ENCODE measurements at places on chromosomes 13 and 19.

GRCh38 chr13:51257187-51257586 lies 35.0 kb downstream of the FAM124A start:
- no peak for DNase-seq

GRCh38 chr19:3631053-3631861 lies 4.7 kb upstream of the CACTIN start:
- no peak for DNase-seq

GRCh38 chr19:3801412-3802096 lies 15.4 kb upstream of the MATK start:
- no peak for DNase-seq

GRCh38 chr19:1650650-1651567 lies 1.5 kb downstream of the TCF3 start:
- peak; percentile 22 for DNase-seq

GRCh38 chr19:35673121-35673804 lies 6.9 kb downstream of the UPK1A start:
- peak; percentile 61 for DNase-seq

GRCh38 chr13:93220073-93220472 lies 6.5 kb upstream of the GPC6 start:
- DNase-seq = no peak

GRCh38 chr13:35693134-35693784 lies 216.8 kb upstream of the MAB21L1 start:
- DNase-seq = no peak

- DNase-seq = peak; percentile 55
Observed at GRCh38 chr19:13588957-13589833, 82.9 kb upstream of the CACNA1A start.

GRCh38 chr13:112132619-112133018 lies 65.7 kb downstream of the SOX1 start:
- DNase-seq = no peak

GRCh38 chr19:28794301-28794700 lies 418.6 kb downstream of the UQCRFS1 start:
- no peak for DNase-seq

GRCh38 chr19:1452802-1453524 lies 3.0 kb downstream of the APC2 start:
- DNase-seq = no peak

DNA sequence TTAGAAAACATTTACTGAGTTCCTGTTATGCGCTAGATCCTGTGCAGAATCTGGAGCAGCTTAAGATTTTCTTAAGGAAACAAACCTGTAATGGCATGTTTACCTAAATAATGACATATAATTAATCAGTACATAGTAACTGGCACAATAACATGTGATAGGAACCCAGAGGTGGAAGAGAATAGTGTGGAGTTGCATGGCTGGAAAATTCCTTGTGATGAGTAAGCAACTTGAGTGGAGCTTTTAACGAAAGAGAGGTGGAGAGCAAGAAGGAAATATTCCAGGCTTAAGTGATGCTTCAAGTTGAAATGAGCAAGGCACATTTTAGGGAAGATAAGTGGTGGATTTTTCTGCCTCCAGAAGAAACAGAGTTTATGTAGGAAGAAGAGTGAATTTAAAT lies 9.2 kb upstream of the GPC5 start:
- DNase-seq = no peak

DNA sequence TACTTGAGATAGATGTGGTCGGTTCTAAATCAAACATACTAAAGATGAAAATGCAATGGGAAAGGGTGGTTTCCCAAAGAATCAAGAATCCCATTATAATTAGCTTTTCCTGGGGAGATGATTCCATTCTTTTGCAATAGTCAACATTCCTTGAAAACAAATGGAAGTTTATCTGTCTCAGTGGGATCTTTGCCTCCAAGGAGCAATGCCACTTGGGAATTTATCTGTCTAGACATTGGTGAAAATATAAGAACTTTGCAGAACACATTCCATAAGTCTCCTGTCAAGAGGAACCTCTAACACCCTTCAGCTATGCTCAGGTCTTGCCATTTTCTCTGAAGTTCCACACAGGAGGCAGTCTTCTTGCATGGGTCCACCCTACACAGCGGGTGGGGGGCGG lies 152.5 kb downstream of the KCTD12 start:
- DNase-seq = no peak

DNA sequence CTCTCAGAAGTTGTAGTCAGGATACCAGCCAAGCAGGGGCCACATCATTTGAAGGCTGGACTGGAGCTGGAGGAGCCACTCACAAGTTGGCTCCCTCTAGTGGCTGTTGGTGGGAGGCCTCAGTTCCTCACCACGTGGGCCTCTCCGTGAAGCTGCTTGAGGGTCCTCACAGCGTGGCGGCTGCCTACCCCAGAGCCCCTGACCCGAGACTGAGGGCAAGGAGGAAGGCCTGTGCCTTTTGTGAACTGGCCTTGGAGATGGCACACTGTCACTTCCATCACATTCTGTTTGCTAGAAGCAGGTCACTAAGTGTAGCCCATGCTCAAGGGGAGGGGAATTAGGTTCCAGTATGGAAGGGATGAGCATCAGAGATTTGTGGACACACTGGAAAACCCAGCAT lies 14.6 kb downstream of the GNA11 start:
- peak; percentile 67 for DNase-seq

- no peak for DNase-seq
Observed at GRCh38 chr13:46318986-46319385, 68.1 kb downstream of the RUBCNL start.

DNA sequence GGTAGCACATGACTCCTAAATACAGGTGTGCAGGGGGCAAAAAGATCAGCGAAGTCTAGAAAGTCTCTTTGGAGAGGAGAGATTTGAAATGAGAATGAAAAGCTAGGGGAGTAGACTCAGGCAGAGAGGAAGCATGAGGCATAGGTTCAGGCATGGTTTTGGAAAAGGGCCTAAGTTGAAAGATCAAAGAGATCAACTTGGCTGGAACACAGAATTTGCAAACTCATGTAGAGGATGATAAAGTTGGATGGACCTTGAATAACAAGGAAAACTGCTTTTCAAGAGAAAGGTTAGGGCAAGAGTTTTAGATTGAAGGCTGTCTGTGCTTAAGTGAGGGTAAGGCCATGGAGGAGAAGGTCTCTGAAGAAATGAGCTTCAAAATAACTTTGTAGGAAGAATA lies 47.4 kb upstream of the UBAC2 start:
- DNase-seq = peak; percentile 38

DNA sequence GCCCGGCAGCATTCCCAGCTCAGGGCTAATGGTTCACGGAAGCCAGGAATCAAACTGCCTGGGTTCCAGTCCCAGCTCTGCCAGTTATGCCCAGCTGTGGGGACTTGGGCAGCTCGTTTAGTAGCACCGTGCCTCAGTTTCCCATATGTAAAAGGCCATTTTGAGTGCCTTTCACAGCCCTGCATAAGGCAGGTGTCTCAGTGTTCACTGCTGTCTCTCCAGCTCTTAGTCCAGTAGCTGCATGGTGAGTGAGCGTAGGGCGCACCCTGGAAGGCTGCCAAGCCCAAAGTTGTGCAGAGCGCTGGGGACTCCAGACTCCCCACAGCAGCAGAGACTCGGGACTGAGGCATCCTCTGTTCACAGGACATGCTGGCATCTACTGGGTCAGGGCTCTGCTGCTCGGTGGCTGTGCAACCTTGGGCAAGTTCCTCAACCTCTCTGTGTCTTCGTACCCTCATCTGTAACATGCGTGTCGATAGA lies 5.5 kb downstream of the RPL28 start:
- DNase-seq = peak; percentile 47

GRCh38 chr19:12187625-12188024 lies 24.7 kb downstream of the ZNF136 start:
- DNase-seq = peak; percentile 0

- no peak for DNase-seq
Observed at GRCh38 chr13:55937180-55937579, 1203.5 kb upstream of the PRR20A start.

DNA sequence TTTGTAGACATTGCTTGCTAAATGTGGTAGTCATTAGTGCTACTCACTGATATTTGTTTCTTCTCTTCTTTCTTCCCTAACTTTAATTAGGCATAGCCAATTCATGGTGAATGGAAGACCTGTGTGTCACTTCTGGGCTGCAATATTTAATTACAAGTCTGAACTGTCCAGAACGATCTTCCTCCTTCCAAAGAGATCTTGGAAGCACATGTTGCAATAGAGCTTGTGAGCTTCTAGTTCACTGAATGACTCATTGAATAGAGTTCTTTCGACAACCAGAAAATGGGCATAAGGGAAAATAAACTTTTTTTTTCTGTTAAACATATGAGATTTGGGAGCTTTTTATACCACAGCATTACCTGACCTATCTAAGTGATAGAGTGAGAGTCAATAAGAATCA lies 1264.6 kb downstream of the PCDH9 start:
- peak; percentile 76 for DNase-seq

DNA sequence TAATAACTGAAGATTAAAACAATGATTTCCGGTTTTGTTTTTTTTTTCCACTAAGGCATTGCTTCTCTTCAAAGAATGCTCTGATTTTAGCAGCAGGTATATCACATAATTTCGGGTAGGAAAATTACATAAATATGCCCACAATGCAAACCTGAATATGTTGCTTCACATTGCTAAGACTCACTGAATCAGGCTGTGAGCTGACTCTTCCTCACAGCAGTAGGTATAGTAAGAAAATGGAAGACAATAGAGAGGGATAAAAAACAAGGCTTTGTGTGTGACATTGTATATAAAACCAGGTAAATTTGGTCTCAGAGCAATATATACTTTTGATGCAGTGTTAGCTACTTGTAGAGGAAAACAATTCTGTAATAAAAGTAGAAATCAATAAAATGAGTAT lies 1355.0 kb downstream of the OLFM4 start:
- no peak for DNase-seq

- no peak for DNase-seq
Observed at GRCh38 chr13:110471156-110471832, 90.2 kb downstream of the RAB20 start.

GRCh38 chr13:30192320-30193093 lies 114.8 kb downstream of the KATNAL1 start:
- DNase-seq = no peak

- peak; percentile 24 for DNase-seq
Observed at GRCh38 chr13:61410669-61411297, 4.9 kb downstream of the PCDH20 start.

DNA sequence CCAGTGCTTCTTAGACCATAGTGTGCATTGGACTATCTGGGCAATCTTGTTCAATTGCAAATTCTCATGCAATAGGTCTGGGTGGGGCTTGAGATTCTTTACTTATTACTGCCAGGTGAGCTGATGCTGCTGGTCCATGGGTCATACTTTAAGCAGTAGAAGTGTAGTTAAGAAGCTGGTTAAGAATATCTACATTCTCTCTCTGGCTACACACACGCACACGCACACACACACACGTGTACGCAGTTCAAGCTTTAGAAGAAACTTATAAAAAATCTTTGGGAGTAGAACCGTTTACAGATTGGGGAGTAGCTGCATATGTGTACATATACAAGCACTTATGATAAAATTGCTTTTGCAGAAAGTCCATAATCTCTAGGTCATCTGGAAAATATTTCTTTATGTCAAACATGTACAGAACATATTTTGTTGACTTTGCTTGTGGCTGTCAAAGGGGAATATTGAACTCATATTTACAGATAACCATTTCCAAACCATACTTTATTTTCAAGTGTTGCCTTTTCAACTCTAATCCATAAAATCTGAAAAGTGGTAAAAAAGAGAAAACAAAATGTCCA lies 99.7 kb downstream of the GPC6 start:
- DNase-seq = no peak

GRCh38 chr19:18659281-18660050 lies 22.6 kb downstream of the KLHL26 start:
- no peak for DNase-seq

DNA sequence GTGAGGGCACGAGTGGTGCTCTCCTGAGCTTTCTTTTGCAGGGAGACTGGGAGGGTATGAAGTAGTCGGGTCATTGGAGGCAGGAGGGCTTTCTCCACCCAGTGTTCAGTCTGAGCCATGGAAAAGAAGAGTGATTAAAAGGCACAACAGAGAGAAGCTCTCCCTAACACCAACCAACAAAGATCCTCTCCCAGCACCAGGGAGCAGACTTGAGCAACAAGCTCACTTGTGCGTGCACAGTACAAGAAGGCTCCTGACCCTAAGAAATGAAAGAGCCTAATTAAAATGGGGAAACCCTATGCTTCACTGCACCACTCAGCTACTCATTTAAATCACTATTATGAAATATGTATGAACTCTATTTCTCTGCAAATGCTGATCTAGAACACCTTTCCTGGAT lies 276.3 kb upstream of the SOX21 start:
- DNase-seq = peak; percentile 18

GRCh38 chr19:13795595-13796300 lies 505 bp downstream of the ZSWIM4 start:
- DNase-seq = peak; percentile 15

GRCh38 chr13:114032126-114032799 lies 58.4 kb upstream of the C13orf46 start:
- DNase-seq = no peak

GRCh38 chr13:25988661-25989060 lies 63.2 kb downstream of the SHISA2 start:
- no peak for DNase-seq

DNA sequence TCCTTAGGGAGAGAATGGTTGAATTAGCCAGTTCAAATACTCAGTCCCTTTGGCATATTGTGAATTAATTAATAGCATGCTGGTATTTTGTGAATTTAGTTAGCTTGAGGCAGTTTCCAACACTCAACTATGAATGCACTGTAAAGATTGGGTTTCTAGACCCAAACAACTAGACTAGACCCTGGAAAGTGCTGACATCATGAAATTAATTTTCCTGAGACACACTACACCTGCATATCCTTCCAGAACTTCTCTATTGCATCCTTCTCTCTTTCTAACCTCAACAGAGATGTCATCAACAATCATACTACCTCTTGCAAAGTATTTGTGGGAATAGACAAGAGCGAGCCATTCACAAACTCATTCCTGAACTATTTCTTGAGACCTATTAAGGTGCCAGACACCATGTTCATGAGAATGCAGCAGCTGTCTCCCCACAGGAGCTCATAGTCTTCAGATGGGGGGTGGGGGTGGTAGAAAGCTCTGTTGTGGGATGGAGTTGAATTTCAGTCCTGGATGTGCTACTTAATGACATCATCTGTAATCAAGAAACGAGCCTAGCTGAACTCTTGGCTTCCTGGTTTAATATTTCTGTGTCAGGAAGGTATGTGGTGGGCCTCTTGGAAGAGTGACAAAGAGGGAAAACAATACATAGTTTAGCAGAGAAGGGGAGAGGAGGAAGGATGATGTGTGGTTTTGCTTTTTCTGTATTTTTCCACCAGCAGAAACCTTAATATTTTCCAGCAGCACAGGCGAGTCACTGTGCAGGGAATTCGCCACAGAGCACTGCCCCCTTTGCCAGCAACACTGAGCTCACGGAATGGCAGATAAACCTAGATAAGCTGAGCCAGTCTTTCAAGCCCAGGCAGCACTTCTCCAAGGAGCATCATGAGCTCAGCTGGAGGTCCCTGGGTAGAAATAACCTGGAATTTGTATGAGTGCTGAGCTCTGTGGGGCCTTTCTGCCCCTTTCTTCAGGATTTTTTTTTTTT lies 53.1 kb upstream of the CYSLTR2 start:
- no peak for DNase-seq
